NCI-H1930 (cell line): ENCODE measurements at places on chromosomes 1 and 21.

- no peak for DNase-seq
Observed at GRCh38 chr1:172134087-172134731, 286.3 kb upstream of the C1orf105 start.

DNA sequence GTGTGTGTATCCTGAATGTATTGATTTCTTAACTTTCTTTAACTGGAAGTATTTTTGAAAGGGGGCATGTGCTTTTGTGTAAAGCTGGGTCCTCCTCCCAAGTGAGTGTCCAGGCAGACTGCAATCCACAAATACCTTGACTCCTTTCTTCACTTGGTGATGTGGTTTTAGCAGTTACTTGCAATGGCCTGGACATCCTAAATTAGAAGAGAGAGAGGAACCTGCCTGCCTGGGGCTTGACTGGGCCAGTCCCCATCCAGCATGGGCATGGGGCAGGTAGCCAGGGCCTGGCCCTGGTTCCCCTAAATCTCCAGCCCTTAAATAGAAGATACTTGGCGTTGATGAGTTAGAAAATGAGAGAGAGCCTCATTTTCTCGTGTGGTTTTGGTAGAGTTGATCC, 159.7 kb downstream of the PGBD5 start:
- no peak for DNase-seq

DNA sequence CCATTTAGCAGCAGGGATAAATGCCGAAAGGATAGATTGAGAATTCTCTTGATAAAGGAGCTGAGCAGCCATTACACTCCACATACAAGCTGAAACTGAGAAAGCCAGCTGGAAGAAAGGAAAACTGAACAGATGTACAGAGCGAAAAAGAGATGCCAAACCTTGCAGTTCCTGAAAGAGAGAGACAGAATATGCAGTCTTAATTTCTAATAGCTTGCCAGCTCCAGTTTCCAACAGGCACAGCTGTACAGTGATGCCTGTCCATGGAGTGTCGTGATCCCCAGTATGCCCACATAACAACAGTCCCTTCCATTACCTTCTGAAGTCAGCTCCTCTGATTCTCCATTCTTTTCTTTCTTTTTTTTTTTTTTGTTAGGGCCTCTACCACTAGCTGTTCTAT, 22.7 kb downstream of the ABL2 start:
- DNase-seq: no peak

GRCh38 chr1:234839663-234840062, 229.7 kb upstream of the IRF2BP2 start:
- no peak for DNase-seq

GRCh38 chr1:76293831-76294230, 219.3 kb downstream of the ST6GALNAC3 start:
- DNase-seq: peak; percentile 21

- DNase-seq: no peak
Observed at GRCh38 chr1:25501235-25502058, 42.0 kb upstream of the LDLRAP1 start.

DNA sequence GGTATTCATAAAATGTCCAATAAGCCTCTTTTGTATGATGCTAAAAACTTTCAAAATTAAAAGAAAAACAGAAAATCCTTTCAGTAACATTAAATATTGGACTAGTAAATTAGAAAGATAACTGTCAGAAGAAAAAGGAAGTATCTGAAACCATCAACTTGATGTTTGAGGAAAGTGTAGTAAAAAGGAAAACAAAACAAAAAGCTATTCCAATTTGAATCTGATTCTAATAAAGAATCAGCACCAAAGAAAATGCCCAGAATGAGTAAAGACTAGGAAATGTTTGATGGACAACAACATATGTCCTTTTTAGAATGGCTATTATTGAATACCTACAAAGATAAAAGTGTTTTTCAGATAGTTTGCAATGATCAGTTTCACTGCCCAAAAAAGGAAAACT, 79.9 kb upstream of the RBM34 start:
- DNase-seq: no peak

DNA sequence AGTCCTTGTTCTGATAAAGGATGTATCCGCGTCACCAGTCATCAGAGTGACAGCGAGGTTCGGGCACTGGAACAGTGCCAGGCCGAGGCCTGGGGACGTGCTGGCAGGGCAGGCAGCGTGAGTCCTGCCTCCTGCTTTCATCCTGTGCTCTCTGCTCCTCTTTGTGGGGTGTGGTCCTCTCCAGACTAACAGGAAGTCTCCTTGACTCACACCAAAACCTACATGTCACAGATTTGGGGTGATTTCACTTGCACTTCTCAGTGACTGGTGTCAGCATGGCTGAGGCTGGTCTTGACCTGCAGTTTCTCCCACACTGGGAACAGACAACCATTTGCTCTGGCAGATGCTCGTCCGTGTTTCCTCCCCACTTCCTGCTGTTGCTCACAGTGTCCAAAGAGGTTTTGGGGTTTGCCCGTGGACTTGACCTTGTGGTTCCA, 8.8 kb upstream of the NLRP3 start:
- DNase-seq: no peak

GRCh38 chr1:2282556-2283270, 54.6 kb downstream of the SKI start:
- DNase-seq: no peak

DNA sequence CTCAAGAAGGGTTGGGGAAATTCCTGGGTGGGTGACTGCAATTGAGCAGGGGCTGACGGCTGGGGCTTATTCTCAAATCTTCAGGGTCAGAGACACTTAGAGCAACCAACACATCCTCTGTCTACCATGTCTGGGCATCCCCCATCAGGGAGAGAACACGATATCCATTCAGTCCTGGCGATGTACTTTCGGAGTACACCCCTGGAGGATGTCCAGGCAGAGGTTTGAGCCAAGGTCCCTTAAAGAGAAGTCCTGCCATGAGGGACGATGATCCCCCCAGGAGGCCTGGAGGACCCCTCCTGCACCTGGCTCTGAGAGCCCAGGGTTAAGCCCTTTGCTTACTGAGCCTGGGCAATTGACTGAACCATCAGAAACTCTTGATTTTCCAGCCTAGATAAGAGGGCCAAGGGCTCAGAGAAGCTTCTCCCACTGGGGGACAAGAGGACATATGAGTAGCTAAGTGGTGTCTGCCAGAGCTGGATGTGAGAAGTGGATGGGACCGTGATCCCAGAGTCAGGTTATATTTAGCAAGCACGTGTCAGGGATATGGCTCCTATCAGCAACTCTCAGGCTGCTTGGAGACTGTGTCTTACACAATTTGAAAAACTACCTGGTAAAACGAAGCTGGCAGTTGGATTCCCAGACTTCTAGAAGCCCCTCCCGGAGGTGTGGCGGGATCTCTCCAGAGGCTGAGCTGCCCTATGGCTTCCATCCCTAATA, 253.3 kb upstream of the VAMP3 start:
- DNase-seq: no peak

- DNase-seq: no peak
Observed at GRCh38 chr1:20884513-20884912, 97.4 kb upstream of the HP1BP3 start.

- no peak for DNase-seq
Observed at GRCh38 chr21:14403681-14404318, 20.9 kb upstream of the HSPA13 start.

- no peak for DNase-seq
Observed at GRCh38 chr1:109485001-109485400, 1.3 kb downstream of the ATXN7L2 start.

GRCh38 chr1:94000510-94001282, 91.5 kb upstream of the GCLM start:
- DNase-seq: no peak

DNA sequence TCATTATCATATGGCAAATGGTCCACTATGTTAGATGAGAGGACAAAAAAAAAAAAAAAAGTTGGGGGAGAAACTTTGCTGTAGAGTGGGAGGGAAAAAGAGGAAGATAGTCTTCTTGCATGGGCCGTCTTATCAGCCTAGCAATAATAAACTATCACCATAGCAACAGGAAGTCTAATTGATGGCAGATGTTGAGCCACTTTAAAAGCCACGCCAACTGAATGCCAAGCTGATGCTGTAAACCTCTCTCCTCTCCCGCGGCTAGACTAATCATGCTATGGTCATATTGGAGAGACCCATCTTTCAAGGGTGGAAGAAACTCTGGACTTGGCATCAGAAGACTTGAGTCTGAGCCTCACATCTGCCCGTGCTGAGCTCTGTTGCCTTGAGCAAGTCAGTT, 122.2 kb upstream of the HOOK1 start:
- DNase-seq: no peak

- no peak for DNase-seq
Observed at GRCh38 chr1:239184561-239185244, 201.7 kb upstream of the CHRM3 start.

- no peak for DNase-seq
Observed at GRCh38 chr1:90564164-90564563, 152.9 kb downstream of the BARHL2 start.

- DNase-seq: no peak
Observed at GRCh38 chr1:8127171-8127641, 101.1 kb upstream of the ERRFI1 start.

DNA sequence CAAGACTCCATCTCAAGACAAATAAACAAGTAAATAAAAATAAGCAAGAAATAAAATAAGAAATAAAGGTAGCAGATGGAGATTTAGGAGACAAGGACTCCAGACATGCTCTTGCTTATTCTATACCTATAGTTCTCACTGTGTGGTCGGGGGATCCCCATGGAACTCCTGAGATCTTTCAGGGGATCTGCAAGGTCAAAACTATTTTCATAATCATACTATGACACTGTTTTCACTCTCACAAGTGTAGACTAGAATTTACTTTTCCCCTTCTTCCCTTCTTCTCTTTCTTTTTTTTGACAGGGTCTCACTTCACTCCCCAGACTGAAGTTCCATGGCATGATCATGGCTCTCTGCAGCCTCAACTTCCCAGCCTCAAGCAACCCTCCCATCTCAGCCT, 29.8 kb upstream of the NLRP3 start:
- DNase-seq: no peak

DNA sequence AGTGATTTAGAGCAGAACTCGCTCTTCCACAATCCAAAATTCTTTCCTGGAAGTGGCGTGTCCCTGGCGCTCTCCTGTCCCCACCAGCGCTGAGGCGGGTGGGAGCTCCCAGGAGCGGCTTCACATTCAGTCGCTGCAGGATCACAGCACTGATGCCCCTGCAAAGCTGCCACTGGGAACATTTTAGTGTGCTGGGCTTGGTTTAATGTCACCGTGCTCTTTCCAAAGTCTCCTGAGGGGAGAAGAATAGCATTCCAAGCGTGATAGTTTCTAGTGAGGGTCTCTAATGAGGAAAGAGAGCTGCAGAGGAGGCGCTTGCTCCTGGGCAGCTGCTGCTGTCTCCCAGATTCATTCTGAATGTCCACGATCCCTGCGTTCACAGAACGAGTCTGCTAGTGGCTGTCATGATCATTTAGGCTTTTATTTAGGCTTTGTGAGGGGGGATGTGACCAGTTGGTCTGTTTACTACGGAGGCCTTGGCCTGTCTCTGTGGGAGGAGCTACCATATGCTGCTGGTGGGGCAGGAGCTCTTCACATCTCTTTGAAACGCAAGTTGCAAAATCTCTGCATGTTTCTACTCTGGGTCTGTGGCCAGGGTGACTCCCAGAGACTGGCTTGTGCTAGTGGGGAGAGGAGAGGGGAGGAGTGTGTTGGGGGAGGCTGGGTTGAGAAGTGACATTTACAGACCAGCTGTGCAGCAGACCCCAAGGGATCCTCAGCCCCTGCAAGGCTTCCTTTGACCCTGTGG, 23.4 kb downstream of the OLFML3 start:
- no peak for DNase-seq

DNA sequence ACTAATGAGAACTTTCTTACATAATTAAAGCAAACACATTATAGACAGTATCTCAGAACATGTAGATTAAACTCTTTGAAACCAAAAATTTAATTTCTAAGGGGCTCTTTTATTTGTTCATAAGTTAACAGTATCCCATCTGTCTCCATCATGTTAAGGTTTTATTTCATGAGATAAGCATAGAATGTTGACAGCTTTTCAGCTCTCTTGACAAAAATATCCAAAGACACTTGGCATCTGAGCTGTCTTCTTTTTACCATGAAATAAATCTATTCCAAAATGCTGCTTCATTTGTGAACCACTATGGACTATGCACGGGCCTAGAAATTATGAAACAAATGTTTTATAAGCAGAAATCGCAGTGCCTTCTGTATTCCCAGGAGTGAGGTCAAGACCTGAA, 45.2 kb downstream of the SCYL3 start:
- no peak for DNase-seq

DNA sequence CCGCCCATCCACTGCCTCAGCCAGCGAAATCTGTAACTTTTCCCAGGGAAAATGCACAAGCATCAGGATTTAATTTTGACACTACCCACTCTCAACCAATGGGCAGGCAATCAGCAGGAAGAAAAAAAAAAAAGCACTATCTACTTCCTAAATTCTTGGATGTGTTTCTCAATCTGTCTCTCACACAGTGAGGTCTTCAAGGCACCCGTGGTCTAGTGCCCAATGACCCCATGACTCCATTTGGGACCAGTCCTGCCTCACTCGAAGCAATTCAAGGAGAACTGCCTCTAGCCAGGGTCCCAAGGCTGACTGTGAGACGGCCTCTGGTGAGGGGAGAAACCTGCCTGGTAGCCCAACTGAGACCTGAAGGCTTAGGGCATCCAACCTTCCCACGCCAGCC, 35.9 kb downstream of the CSF1 start:
- no peak for DNase-seq

- DNase-seq: no peak
Observed at GRCh38 chr1:55322842-55323241, 107.7 kb upstream of the USP24 start.

GRCh38 chr1:18748435-18748834, 111.0 kb downstream of the TAS1R2 start:
- DNase-seq: no peak

DNA sequence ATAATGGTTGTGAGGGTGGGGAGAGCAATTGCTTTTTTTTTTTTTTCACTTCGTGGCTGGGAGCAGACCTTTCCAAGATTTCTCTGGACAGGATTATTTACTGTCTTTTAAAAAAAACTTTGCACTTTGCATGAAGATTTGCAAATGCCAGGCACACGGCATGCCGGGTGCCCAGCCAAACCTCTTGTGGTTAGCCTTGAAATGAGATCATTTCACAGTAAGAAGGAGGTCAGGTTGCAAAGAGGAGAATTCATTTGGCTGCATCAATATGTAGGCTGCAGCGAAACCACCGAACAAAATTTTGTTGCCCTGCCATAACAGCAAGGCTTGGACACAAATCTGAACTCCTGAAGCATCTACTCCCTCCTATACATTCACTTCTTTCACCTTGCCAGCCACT, 36.5 kb upstream of the KCND3 start:
- DNase-seq: no peak

- DNase-seq: no peak
Observed at GRCh38 chr1:54160351-54160750, 7.6 kb upstream of the CDCP2 start.
